ENCODE measurements at places on chromosomes 2 and 18.

DNA sequence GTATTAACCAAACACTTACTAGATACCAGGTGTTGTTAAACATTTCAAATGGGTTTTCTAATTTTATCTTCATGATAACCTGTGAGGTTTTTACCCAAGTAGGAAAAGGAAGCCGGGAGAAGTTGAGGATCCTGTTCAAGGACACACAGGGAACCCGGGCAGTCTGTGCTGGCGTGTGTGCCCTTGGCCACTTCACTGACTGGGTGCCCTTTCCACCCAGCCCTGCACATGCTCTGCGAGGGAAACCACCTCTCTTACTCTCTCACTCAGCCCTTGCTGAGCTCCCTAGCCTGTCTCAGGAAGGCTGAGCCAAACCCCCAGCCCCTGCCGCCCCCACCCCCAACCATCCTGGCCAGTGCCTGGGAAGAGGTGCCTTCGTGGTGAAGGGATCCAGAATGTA is 51.8 kb downstream of the TEX44 start:
- DNase-seq, result no peak

DNA sequence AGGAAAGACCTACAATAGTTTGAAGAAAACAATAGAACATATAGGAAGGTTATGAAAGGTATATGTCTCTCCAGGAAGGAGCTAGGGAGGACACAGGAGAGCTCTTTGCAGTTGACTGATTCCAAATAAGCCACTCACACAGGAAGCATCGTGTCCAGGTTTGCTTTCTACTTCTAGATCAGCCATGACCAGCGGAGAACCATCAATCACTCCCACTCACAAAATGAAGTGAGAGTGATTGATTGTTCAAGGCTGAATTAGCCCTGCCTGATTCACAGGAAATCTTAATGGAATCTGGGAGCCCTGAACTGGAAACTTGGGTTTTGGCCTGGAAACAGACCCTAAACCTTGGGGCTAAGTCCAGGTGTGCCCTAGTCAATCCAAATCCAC is 1292.2 kb upstream of the ZEB2 start:
- no peak for DNase-seq

GRCh38 chr2:188439986-188440385 is 148.3 kb downstream of the GULP1 start:
- no peak for DNase-seq

DNA sequence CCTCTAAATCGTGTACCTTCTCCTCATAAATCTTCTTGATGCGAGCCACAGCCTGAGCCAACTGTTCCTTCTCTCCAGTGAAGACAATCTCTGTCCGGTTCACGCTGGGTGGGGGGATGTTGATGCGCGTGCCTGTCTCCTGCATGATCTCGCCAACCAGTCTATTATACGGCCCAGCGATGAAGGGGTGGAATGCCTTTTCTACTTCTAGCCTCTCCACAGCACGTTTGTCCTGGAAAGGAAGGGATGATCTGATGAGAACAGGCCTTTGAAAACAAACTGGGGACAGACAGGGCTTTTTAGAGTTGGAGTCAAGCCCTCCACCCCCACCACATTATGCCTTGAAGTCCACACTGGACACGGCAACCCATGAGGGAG is 59.3 kb downstream of the HDLBP start:
- DNase-seq, result no peak

GRCh38 chr2:52340171-52340570 is 1308.2 kb upstream of the NRXN1 start:
- DNase-seq, result no peak

DNA sequence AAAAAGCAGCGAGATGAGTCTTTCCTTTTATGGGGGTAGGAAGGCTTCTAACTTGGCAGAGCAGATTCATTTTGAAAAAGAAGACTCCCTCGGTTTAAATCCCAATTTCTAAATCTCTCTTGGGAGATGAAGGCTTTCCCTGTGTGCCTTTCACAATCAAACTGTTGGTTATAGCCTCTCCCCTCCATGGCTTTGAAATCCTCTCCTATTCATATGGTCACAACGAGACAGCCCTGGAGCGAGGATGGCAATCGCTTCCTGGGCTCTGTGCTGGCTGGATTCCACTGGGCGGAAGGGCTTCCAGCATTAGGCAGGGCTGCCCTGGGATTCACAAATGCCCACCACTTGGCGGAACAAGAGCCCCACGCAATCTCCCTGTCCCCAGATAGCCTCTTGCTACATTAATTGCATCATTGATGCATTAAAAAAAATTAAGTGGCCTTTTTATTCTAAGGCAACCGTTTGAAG is 1.6 kb downstream of the CAVIN2 start:
- DNase-seq, result no peak

GRCh38 chr2:1511455-1511854 is 98.2 kb downstream of the TPO start:
- no peak for DNase-seq

- DNase-seq, result no peak
Observed at GRCh38 chr2:24024996-24025663, 15.2 kb downstream of the MFSD2B start.
